ENCODE measurements at places on chromosomes 7 and 10.

- DNase-seq = no peak
Measured at GRCh38 chr7:563629-564170, 44.1 kb upstream of the PDGFA start.

- no peak for DNase-seq
Measured at GRCh38 chr10:111171183-111171582, 94.4 kb downstream of the ADRA2A start.

DNA sequence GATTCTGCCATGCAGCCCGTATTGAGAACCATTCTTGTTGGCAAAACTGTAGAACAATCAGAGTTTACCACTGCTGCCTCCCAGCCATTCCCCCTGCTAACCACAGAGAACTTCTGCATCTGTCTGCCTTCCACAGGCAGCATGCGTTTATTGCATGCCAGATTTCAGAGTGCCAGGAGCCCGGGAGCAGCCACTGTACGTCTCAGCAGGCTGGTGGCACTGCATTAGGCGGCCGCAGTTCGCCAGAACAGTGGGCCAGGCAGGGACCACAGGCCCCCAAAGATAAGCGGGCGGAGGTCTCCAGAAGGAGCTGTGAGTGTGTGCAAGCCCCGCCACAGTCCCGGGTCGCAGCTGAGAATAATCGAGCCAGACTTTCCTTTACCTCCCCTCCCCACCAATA lies 31.8 kb downstream of the ZNF467 start:
- no peak for DNase-seq

DNA sequence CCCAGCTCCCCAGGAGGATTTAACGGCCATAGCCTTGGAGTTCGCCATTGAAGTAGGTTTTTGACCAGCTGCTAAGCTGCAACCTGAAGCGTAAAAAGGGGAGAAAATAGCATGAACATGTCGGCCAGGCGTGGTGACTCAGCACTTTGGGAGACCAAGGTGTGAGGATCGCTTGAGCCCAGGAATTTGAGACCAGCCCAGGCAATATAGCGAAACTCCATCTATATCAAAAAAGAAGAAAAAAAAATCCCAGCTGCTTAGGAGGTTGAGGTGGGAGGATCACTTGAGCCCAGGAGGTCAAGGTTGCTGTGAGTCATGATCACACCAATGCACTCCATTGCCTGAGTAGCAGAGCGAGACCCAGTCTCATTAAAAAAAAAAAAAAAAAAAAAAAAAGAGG lies 32.2 kb upstream of the MCU start:
- no peak for DNase-seq

DNA sequence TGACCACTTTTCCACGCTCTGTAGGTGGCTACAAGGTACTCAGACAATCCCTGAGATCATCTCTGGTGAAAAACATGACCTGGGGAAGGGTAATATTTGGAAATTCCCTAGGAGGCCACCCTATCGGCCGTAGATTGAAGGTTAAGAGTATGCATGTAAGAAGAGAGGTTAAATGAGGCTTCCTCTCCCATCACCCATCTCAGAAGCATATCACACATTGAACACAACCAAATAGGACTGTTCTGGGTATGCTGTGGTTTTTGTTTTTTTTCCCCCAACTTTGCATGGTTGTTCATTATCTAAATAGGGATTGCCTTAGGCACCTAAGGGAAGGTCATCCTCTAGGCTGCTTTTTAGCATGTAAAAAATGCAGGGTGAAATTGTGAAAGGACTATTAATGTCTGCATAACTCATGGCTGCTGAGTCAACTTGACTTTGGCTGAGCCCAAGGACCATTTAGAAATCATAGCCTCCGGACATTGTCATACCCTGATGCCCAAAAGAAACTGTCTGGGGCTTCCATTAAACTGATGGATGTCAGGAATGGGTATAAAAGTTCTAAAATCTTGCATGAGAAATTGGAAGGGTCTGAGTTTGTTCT lies 24.7 kb upstream of the ST8SIA6 start:
- DNase-seq = no peak

DNA sequence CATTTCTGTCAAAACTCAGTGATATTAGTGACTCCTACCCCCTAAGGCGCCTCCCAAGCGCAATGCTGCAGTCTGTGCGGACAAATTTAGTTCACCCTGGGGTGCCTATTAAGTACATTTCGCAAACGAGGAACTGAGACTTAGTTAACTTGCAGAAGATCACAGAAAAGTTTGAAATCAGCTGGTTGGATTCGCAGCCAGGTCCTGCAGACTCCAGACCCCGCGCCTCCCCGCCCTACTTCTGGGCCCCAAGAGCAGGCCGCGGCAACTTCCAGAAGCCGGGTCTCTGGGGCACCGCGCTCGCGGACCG lies 588 bp downstream of the CYREN start:
- DNase-seq = no peak

GRCh38 chr7:100864263-100864845 lies 2.8 kb upstream of the TRIP6 start:
- DNase-seq = no peak

DNA sequence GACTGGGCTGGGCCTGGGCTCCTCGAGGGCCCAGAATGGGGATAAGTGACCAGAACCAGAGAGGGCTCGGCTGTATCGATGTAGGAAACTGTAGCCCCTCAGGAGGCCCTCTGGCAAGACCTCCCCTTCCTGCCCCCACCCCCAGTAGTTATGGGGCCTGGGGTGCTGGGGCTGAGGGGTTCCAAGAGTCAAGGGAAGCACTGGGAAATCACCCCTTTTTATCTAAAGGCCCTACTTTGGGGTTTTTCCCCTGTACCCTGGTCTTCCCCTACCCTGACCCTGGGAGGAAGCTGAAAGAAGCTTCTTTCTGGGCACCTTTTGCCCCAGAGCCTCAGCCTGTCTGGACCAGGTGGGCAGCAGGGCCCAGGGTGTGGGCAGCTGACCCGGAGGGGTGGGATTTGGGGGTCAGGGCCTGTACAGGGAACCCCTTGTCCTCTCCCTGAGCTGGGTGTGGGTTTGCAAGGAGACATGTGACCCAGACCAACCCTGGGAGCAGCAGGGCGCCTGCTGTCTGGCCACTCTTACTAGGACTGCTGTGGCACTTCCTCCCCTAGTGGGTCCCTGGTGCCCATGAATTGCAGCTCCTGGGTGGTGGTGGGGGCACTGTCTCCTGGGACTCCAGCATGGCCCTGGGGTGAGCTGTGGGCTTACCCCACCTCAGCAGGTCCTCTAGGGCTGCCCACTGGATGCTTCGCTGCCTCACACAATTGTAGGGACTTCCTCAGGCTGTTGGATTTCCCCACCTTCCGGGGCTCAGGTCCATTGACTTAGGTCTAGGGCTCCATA lies 1.5 kb downstream of the IRF5 start:
- DNase-seq = no peak

- DNase-seq = no peak
Measured at GRCh38 chr10:43057231-43057711, 19.6 kb upstream of the RET start.

DNA sequence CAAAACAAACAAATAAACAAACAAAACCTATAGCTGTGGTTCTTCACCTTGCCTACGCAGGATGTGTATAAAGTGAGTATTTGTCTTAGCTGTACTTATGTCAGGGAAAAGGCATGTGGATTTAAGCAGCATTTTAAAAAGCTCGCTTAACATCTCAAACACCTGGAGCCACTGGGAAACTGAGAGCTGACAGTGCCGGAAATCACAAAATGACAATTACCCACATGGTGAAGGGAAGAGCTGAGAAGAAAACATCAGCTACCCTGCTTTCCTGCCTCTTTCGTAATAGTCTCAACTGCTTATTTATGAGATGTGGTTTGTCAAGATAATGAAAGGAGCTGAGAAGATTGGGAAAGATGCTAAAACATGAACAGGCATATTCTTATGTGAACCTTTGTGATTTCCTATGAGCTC lies 31.1 kb upstream of the MSMB start:
- DNase-seq = no peak

DNA sequence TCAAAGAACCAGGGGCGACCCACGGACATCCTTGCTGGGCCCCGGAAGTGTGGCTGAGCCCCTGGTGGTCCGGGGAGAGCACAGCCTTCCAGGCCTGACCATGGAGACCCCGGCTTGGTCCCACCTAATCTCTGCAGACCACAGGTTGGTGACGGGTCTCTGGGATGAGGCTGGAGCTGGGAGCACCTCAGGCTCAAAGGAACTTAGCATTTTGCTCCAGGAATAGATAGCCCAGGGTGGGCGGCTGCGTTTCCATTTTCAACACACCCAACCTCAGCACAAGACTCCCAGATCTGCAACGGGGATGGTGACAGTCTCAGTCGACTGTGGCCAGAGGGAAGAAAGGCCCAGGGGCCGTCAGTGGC lies 58.5 kb downstream of the FOXL3 start:
- no peak for DNase-seq

GRCh38 chr7:110139056-110139455 lies 951.9 kb upstream of the LRRN3 start:
- DNase-seq = no peak

- DNase-seq = no peak
Measured at GRCh38 chr7:33452805-33453502, 323.6 kb downstream of the BBS9 start.

- no peak for DNase-seq
Measured at GRCh38 chr7:111256391-111256790, 165.5 kb downstream of the LRRN3 start.

- DNase-seq = no peak
Measured at GRCh38 chr7:151621961-151622360, 102.3 kb upstream of the RHEB start.

DNA sequence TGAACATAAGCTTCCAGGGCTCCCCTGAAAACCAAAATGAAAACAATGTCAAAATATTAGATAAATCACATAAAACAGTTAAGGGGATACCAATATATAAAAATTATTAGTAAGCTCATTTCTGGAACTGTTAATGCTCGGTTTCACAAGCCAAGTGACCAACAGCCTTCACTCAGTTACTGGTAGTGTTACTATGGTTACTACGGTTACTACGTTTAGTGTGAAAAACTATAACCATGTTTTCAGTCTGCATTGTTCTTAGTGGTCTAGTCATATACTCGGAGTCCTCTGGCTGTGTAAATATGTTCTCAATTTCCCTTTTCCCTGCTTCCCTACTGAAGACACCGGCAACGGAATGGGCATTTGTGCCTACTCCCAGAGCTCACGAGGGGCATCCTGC lies 34.8 kb downstream of the HBP1 start:
- DNase-seq = no peak

- no peak for DNase-seq
Measured at GRCh38 chr10:3716093-3716492, 68.9 kb downstream of the KLF6 start.

- DNase-seq = no peak
Measured at GRCh38 chr10:28180654-28181053, 122.2 kb downstream of the MPP7 start.

GRCh38 chr7:110253093-110253492 lies 837.8 kb upstream of the LRRN3 start:
- DNase-seq = no peak

DNA sequence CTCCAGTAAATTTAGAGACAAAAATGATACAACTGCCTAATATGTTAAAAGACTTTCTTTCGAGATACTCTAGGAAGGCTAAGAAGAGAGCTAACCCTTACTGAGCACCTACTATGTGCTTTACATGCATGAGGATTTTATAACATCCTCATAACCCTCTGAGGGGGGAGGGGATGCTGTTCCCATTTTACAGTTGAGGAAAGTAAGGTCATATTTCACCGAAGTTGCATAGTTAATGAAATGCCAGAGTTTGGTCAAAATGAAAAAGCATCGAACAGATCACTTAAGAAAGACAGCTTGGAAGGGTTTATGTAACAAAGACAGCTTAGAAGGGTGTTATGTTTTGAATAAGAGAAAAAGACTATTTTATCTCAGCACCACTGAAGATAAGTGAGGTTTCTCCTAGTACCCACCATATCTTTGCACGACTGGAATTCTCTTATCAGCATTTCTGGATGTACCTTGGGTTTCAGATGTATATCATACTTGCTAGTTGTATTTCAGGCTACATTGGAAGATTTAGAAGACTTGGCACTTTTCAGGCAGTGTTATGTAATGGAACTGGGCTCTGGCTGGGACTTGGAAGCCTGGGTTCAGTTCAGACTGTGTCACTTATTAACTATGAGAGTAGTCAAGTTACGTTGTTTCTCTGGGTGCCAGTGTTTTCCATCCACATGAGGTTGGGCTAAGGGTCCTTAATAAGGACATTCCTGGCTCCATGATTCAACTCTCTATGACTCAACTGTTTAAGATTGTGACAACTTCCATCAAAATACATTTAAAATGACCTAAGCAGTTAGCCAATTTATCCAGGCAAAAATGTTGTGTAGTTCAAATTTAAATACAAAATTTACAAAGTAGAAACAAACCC lies 6.0 kb downstream of the RHOBTB1 start:
- DNase-seq = no peak

DNA sequence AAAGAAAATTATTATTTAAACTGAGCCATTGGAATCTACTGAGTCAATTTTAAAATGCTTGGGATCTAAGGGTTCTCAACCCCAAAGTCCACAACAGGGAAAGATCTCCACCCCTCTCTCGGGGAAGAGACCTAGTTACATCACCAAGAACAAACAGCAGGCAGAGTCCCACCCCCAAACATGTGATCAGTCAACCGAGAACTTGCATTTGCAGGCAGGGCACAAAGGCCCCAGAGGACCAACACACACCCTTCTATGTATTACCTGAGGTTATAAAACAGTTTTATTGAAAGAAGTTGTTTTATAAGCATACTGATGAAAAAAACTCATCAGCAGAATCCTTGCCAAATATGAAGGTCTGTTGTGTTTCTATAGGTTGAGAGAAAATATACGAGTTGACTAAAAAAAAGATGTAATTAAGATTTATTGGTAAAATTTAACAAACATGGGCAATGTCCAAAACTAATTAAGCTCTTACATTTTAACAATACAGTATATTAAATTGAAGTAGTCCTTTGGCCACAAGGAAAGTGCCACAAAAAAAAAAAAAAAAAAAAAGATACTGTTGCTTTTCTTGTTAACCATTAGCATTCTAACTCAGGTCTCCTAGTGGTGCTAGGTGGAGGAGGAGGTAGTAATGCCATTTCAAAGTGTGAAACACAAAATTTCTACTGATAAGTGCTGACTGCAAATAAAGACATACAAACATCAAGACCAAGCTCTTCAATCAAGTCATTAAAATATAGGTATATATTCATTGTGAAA lies 975 bp upstream of the USP54 start:
- no peak for DNase-seq

DNA sequence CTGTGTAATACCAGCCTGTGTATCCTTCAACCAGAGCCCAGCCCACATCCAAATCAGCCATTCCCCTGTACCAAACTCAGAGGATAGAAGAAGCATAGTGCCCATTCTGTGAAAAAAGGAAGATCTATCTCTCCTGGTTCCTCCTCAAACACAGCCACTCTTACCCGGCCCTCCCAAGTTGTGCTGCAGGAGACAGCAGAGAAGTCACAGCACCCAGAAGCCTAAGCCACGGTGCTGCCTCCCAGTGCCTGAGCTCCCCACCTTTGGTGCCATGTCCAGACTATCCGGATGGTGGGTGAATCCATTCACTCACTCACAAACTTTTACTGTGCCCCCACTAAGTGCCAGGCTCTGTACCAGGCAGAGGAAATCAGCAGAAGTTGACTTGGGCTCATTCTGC lies 166.0 kb upstream of the ZMIZ1 start:
- DNase-seq = no peak

DNA sequence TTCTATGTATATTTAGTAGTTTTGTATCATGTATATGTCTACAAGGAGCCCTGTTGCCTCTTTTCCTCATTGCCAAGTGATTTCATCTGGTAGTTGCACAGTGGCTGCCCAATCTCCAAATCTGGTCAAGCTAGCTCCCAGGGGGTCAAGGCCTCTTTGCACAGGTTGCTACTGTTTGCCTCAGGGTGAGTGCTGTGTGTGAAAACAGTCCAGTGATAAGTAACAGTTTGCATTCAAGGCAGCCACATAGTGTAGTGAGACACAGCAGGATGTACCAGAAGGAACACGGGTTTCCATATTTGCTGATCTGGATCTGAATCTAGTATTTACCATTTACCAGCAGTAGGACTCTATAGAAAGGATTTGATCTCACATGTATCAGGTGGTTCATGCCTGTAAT lies 13.3 kb upstream of the EPC1 start:
- DNase-seq = no peak

Data from T-helper 9 cell (primary cell).